Large intestine (tissue), 12 donors: ENCODE measurements at places on chromosomes 2 and 18.
A peak's percentile ranks its signal among the peaks of the same experiment; 100 is the strongest.

- DNase-seq: no peak
These were observed 67.3 kb downstream of the TMEFF2 start for GRCh38 chr2:192127434-192127833.

- DNase-seq: peak; percentile 93
These were observed 160.4 kb upstream of the FOSL2 start for GRCh38 chr2:28232295-28232694.

DNA sequence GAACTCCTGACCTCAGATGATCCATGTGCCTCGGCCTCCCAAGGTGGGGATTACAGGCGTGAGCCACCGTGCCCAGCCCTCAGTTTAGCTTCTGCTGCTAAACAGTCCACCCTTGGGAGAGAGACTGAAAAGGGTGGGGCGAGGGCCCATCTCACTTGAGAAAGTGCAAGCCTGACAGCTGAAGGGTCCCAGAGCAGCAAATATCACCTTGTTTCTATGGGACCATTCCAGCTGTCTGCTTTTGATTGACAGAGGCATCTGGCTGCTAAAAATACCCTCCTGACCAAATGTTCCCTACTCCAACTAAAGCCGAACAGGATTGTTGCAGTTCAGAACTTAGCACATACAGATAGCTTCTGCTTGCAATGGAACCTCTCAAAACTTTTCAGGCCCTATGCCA lies 436 bp upstream of the SMYD1 start:
- DNase-seq: no peak

- DNase-seq: peak; percentile 24
These were observed 107.6 kb downstream of the STRN start for GRCh38 chr2:36858551-36859365.

GRCh38 chr2:204538182-204539018 lies 6.9 kb upstream of the PARD3B start:
- no peak for DNase-seq

GRCh38 chr18:37457753-37458152 lies 107.8 kb downstream of the CELF4 start:
- DNase-seq: no peak

GRCh38 chr18:46337271-46337670 lies 233.1 kb downstream of the HAUS1 start:
- DNase-seq: no peak

- peak; percentile 75 for DNase-seq
These were observed 108.7 kb upstream of the KCTD1 start for GRCh38 chr18:26656944-26657536.

DNA sequence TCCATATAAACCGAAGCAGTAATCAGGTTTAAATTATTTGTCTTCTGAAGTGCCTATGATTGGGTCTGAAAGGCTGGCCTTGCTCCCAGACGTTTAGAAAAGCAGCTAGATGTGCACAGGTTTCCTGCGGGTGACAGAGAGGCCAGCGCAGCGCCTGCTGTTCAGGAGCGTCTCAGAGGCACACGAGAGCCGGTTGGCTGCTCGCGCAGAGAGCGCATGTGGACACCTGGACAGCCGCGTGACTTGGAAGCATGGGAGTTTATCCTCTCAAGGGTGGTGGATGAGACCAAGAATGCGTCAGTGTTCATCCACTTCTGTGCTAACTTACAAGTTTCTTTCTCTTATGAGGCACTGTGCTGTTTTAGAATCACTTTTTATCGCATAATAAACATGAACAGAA lies 303.7 kb downstream of the PTGR3 start:
- DNase-seq: peak; percentile 12

DNA sequence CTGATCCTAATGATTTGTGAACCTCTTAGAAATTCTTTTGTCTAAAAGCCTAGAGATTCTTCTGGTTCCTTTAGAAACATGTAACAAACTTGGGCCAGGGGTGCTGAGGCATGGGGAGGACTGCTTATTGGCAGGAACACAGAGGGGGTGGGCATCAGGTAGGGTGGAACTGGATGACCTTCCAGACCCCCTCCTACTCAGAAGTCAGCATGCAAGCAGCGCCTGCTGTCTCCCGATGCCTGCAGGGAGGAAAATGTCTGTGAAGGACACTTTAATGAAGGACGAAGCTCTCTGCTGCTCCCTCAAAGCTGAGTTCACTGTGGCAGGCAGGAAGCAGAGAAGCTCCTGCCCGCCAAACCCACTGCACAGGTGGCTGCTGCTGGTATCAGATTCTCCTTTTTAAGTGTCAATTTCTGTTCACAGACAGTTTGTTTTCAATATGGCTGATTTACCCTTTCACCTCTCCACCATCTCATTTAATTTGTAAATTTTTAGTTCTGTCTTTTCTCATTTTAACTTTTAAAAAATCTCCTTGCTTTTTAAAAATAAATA lies 19.4 kb downstream of the COA5 start:
- DNase-seq: no peak

GRCh38 chr2:221567231-221567760 lies 4.8 kb downstream of the EPHA4 start:
- no peak for DNase-seq
